NCI-H2081 (cell line): ENCODE measurements at places on chromosomes 12 and 14.

GRCh38 chr14:56057071-56057741 is 61.0 kb upstream of the PELI2 start:
- peak; percentile 91 for DNase-seq

DNA sequence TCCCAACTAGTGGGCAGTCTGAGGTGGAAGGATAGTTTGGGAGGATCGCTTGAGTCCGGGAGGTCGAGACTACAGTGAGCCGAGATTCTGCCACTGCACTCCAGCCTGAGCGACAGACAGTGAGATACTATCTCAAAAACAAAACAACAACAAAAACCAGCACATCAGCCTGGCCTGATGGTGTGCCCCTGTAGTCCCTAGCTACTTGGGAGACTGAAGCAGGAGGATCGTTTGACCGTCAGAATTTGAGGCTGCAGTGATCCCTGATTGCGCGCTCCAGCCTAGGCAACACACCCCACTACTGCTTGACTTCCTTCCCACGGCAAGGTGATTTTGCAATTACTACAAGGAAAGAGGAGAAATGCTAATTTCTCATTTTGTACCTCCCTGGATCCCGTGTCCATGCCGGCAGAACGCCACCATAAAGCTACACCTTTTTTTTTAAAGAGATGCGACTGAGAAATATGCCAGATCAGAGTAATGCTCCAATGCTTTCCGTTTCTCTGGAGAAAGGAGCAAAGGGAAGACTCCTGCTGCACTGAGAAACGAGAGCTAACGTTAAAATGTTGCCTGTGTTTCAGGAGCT is 672 bp upstream of the SCFD1 start:
- peak; percentile 36 for DNase-seq

GRCh38 chr12:50087995-50088394 is 2.9 kb downstream of the SMARCD1 start:
- no peak for DNase-seq

GRCh38 chr14:61530896-61531295 is 164.4 kb upstream of the HIF1A start:
- DNase-seq: no peak

GRCh38 chr12:51240971-51241370 is 2.3 kb downstream of the DAZAP2 start:
- no peak for DNase-seq

- no peak for DNase-seq
Measured at GRCh38 chr14:99676657-99677056, 7.4 kb upstream of the CYP46A1 start.

GRCh38 chr12:16599081-16599480 is 6.9 kb downstream of the LMO3 start:
- peak; percentile 31 for DNase-seq

GRCh38 chr12:11595080-11595479 is 54.4 kb upstream of the ETV6 start:
- no peak for DNase-seq

GRCh38 chr12:93788853-93789252 is 111.7 kb downstream of the CRADD start:
- DNase-seq: no peak

DNA sequence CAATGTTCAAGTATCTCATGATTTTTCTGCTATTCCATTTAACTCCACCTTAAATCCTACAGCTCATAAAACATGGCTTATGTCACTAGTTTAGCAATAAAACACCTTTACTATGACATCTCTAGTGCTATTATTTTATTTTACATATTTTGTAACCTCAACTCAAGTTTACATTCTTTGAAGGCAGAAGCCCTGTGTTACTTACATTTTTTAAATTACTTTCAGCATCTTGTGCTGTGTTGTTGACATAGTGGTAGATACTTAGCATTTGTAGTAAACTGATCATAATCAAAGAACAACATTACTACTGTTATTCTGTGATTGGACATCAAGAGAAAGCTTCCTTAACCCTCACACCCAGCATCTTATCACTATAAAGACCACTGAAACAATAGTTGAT is 216.1 kb downstream of the BMP4 start:
- DNase-seq: no peak

DNA sequence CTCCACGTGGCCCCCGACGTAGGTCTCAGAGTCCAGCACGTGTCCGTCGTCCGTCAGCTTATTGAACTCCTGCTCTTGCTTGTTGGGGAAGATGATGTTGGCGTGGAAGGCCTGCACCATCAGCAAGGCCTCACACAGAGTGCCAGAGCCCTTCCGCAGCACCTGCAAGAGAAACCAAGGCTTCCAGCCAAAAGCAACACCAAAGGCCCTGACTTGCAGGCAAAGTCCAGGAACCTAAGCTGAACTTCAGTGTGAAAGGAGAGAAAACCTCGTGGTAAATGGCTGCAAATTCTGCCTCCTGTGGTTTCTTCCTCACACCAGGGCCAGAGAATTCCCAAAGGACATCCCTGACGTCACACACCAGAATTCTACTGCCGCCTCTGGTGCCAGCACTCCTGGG is 14.5 kb downstream of the POLE start:
- DNase-seq: no peak

DNA sequence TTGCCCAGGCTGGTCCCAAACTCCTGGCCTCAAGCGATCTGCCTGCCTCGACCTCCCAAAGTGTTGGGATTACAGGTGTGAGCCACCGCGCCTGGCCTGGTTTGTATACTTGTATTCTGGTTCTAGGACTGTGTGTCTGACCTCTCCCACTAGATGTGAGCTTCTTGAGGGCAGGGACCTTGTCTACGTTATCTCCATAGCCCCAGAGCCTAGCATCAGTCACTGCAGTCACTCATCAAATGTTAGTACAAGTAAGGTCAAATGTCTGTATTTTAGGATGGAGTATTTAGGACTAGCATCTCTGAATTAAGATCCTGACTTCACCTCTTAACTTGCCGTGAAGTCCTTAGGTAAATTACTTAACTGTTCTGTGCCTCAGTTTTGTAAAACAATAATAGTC is 2.9 kb downstream of the RILPL2 start:
- no peak for DNase-seq

DNA sequence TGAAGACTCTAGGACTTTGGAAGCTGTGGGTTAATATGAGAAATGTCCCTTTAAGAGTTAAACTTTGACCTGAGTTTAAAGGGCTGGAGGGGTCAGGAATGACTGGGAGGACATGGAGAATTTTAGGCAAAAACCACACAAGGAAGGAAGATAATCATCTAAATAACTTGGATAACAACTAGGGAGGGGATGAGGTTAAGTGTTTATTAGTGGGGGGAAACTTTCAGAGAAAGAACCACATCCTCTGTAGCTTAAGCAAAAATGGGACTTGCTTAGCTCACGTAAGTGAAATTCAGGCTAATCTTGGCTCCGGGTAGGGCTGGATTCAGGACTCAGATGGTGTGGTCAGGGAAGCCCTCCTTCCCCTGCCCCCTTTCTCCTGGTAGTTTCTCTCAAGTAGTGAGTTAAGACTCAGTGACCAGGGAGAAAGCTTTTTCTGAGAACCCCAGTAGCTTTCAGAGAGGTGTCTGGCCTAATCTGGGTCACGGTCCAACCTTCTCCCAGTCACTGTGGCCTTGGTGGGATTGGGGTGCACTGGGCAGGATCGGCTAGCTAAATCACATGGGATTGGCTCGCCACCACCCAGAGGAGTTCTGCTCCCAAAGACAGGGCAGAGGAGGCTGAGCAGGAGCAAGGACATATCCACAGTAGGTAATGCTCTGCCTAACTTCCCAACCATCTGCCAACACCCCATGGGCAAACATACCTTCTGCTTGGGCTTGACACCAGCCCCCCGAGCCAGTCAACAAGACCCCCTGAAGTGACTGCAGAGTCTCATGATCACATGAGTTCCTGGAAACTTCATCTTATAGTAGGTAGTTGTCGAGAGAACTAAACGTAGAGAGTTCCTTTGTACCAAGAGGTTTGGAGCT is 52.8 kb downstream of the ARF6 start:
- no peak for DNase-seq

- DNase-seq: no peak
Measured at GRCh38 chr12:94762943-94763342, 112.6 kb upstream of the TMCC3 start.

- no peak for DNase-seq
Measured at GRCh38 chr12:24191117-24191516, 241.6 kb upstream of the SOX5 start.

DNA sequence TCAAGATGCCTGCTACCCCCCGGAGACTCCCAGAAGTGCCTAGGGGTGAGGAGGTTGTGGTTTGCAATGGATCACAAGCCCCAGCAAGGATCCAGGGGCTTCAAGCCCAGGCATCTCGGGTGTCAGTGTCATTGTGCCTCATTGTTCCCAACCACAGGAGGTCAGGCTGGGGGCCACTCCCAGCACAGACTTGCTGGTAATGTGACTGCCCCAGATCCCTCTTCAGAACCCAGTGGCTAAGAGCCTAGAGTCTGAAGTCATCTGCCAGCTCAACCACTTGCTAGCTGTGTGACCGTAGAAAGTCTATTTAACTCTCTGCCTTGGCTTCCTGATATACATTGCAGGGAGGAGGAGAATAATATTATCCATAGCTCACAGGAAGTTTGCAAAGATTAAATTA is 7.7 kb upstream of the ASB2 start:
- DNase-seq: no peak

DNA sequence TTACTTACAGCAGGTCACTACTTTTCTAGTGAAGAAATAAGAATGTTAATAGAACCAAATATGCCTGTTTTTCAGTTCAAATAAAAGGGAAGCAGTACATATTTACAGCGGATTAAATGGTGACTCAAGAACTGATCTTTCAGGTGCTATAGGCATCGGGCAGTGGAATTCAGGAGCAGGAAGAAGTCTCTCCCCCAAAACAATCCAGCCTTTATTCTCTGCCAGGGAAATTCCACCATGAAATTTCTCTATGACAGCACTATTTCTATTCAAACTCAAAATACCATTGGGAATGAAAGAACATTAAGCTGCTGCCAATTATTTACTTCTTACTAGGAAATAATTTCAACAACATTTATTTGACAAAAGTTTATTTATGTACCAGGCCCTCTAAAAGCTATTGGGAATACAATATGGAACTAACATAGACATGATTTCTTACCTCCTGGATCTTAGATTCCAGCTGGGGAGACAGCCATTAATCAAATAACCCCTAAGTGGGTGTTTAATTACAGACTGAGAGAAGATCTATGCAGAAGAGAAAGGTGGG is 60.3 kb upstream of the KRR1 start:
- DNase-seq: no peak

DNA sequence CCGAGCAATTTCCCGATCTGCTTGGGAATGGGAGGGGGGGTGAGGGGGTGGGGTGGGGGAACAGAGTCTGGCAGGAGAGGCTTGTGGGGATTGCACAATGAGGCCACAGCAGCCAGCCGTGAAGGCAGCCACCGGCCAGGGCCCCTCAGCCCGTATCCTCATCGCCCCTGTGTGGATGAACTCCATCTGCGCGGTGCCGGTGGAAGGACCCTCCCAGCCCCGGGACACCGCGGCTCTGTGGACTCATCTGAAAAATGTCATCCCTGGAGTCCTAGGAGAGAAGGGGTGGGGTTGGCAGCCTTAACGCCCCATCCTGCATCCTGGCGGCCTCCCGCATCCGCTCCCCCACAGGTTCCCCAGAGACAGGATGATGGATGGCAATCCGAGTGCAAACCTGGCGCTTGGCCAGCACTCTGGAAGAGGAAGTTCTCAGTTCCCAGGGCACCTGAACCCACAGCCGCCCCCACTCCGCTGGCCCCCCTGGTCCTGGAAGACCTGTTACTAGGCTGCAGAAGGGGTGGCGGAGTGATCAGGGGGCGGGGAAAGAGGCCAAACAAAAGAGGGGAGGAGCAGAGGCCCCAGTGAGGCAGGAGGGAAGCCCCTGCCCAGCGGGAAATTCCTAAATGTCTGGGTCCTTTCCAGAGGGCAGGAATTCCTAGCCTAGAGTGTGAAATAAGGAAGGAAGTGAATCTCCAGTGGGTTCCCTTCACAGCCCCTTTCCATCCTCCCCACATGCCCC is 1.2 kb upstream of the TNFAIP2 start:
- peak; percentile 96 for DNase-seq

GRCh38 chr12:75526655-75527511 is 15.5 kb upstream of the KRR1 start:
- peak; percentile 62 for DNase-seq

GRCh38 chr14:96580566-96580965 is 78.4 kb downstream of the PAPOLA start:
- no peak for DNase-seq

DNA sequence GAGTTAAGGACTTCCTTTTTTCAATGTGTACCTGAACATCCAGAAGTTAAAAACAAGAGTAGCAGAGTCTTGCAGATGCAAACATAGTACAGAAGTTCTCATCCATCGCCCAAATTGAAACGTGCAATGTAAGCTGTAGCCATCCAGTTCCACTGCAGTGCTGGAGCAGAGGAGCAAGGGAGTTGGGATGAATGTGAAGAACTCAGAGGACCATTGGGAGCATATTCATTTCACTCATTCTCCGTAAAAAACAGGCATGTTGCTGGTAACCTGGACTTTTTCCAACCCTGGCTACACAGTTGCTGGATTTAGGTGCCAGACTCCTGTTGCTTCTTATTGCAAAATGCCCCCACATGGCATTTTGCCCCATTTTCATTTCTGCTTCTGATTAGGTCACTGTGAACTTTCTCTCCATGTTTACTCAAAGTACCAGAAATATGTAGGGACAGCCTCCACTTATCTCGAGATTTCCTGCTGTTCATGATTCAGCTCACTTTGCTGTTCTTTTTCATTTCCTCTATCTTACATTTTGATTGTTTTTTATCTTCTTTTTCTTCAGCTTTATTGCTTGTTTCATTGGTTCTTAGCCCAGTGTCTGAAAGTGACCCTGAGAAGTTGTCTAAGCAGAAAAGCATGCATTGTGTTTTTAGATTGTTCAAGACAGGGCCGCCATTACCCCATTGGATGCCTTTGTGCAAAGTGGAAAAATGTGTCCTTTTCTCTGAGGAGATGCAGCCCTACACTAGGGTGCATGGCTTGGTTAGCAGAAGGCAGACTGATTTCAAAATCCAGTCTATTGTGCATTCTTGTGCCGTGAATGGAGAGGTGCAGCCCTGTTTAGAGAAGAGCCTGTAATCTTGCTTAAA is 109.0 kb upstream of the AMIGO2 start:
- DNase-seq: no peak

- no peak for DNase-seq
Measured at GRCh38 chr14:81716953-81717352, 183.3 kb upstream of the SEL1L start.

DNA sequence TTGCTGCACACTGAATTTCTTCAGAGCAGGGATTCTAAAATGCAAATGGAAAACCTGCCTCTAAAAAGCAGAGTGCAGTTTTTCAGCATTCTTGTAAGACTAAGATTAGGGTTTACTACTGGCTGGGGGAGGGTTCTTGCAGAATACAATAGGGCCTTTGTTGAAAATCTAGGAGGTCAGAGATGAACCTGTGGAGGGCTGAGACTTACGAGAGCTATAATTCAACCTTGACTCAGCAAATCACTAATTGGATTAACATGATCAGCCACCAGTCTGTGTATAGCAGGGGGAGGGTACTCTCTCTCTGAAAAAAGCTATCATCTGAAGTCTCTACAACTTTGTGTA is 92.6 kb upstream of the HIF1A start:
- no peak for DNase-seq

GRCh38 chr12:25713264-25713663 is 160.2 kb upstream of the LMNTD1 start:
- no peak for DNase-seq
